ENCODE measurements at places on chromosomes 6 and 20. TPM values are rescaled to one million over a fixed set of nuclear protein-coding genes. Genes with fewer than 3 reads are reported as not detected.

- H3K27ac ChIP-seq, result no peak overlapping the region
- peak; percentile 64 for DNase-seq
- H3K4me1 ChIP-seq, result peaks cover 24% of the 10 kb centered on the region
- no peaks in the 10 kb centered on the region for H3K27me3 ChIP-seq
Observed at GRCh38 chr6:168035661-168036545, 38.4 kb downstream of the KIF25 start.

DNA sequence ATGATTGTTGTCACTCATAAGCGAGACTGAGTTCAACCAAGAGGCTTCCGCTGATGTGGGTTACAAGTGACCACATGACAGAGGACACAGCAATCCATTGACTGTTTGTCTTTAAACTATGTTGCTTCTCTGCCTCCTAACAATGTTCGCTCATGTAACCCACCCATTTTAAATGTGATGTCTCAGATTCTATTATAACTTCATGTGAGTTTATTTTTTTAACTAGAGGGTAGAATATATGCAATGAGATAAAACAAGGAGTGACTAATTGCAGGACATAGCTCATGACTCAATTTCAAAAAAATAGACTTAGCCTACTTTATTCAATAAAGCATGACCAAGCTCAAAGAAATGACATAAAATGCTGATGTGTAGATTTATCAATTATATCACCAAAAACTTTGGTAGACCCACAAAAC, 119.2 kb upstream of the SASH1 start:
- H3K36me3 ChIP-seq, result no peaks in the 10 kb centered on the region
- DNase-seq, result peak; percentile 83
- H3K27ac ChIP-seq, result peak overlapping the region; percentile 40
- no peaks in the 10 kb centered on the region for H3K27me3 ChIP-seq
- peaks cover 22% of the 10 kb centered on the region for H3K4me1 ChIP-seq
- no peak overlapping the region for H3K4me3 ChIP-seq

GRCh38 chr6:136067731-136068341, 182.3 kb downstream of the MTFR2 start:
- peak; percentile 24 for DNase-seq
- H3K27ac ChIP-seq, result peak overlapping the region; percentile 45
- no peaks in the 10 kb centered on the region for H3K36me3 ChIP-seq
- no peaks in the 10 kb centered on the region for H3K27me3 ChIP-seq

DNA sequence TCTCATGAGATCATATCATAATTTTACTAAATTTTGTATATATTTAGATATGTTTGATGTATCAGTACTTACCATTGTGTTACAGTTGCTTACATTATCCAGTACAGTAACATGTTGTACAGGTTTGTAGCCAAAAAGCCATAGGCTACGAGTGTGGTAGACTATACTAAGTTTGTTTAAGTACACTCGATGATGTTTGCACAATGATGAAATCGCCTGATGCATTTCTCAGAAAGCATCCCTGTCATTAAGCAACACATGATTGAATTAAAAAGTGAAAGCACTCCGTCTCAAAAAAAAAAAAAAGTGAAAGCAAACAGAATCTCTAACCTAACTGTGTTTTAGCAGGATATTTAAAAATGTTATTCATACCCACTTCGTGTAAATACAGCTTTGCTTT, 104.9 kb upstream of the TFAP2D start:
- H3K4me1 ChIP-seq, result no peaks in the 10 kb centered on the region
- DNase-seq, result no peak
- no peaks in the 10 kb centered on the region for H3K27me3 ChIP-seq

- no peaks in the 10 kb centered on the region for H3K36me3 ChIP-seq
- peak; percentile 60 for DNase-seq
- peaks cover 56% of the 10 kb centered on the region for H3K4me1 ChIP-seq
Observed at GRCh38 chr6:44650947-44651346, 263.4 kb downstream of the CDC5L start.

- no peaks in the 10 kb centered on the region for H3K27me3 ChIP-seq
- H3K4me1 ChIP-seq, result peaks cover 45% of the 10 kb centered on the region
- no peaks in the 10 kb centered on the region for H3K36me3 ChIP-seq
- peak; percentile 94 for DNase-seq
- no peak overlapping the region for H3K4me3 ChIP-seq
Observed at GRCh38 chr6:9523462-9523861, 891.4 kb downstream of the TFAP2A start.

DNA sequence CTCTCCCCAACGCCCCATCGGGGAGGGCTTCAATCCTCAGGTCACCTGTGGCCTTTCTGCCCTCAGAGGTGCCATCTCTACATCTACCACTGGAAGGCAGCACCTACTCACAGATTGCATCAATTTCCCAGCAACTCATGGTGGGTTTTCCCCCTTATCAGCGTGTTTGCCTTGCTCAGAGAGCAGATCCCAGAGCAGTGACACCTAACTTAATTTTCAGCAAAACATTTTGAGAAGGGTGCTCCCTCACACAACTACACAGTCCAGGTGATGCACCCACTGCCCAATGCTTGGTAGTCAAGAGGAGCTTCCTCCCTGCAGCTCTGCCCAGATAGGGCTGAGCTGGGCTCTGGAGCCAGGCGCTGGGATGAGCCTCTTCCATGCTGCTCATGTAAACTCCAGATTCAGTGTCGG, 48.2 kb downstream of the PLG start:
- peaks cover 3% of the 10 kb centered on the region for H3K27me3 ChIP-seq
- no peak overlapping the region for H3K27ac ChIP-seq
- no peaks in the 10 kb centered on the region for H3K36me3 ChIP-seq
- H3K4me3 ChIP-seq, result no peak overlapping the region

- H3K4me1 ChIP-seq, result peaks cover 32% of the 10 kb centered on the region
- H3K27me3 ChIP-seq, result no peaks in the 10 kb centered on the region
- no peak overlapping the region for H3K4me3 ChIP-seq
Observed at GRCh38 chr6:35028781-35029769, 112.1 kb downstream of the TCP11 start.

GRCh38 chr20:37890643-37891042, 12.3 kb upstream of the VSTM2L start:
- no peaks in the 10 kb centered on the region for H3K36me3 ChIP-seq
- no peak overlapping the region for H3K27ac ChIP-seq
- H3K27me3 ChIP-seq, result no peaks in the 10 kb centered on the region
- no peak for DNase-seq
- H3K4me1 ChIP-seq, result no peaks in the 10 kb centered on the region
- no peak overlapping the region for H3K4me3 ChIP-seq

DNA sequence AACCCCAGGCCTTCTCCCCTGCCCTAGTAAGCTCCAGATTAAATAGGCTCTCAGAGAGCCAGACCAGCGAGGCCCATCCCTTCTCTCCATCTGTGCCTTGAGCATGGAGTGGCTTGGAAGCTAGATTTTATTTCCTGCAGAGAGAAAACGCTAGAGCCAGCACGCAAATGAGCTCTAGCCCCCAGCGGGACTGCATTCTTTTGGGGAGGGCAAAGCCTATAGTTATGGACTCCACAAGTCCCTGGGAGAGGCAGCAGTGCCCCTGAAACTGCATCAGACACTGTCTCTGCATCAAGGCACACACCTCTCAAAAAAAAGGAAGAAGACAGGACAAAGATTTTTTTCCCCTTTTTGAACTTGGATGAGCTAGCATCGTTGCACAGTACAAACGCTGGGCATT, 15.8 kb downstream of the FOXF2 start:
- no peaks in the 10 kb centered on the region for H3K4me1 ChIP-seq
- H3K27ac ChIP-seq, result no peak overlapping the region
- H3K4me3 ChIP-seq, result no peak overlapping the region
- no peaks in the 10 kb centered on the region for H3K27me3 ChIP-seq
- no peaks in the 10 kb centered on the region for H3K36me3 ChIP-seq

- H3K36me3 ChIP-seq, result no peaks in the 10 kb centered on the region
- DNase-seq, result peak; percentile 54
- no peak overlapping the region for H3K4me3 ChIP-seq
- peaks cover 14% of the 10 kb centered on the region for H3K4me1 ChIP-seq
- H3K27ac ChIP-seq, result no peak overlapping the region
Observed at GRCh38 chr6:127855542-127856159, 45.2 kb downstream of the THEMIS start.

- H3K36me3 ChIP-seq, result no peaks in the 10 kb centered on the region
- H3K27me3 ChIP-seq, result no peaks in the 10 kb centered on the region
Observed at GRCh38 chr20:62646851-62647520, 4.7 kb downstream of the SLCO4A1 start.

Gene PKHD1
- not detected for total RNA-seq

Gene BLTP3A
- total RNA-seq, result 4.9 TPM

Gene HLA-DOA
- total RNA-seq, result not detected

Gene C6orf58
- total RNA-seq, result not detected

Gene VSTM2L
- total RNA-seq, result 9.2 TPM

Gene MTCH1
- 473 TPM for total RNA-seq

Gene F13A1
- not detected for total RNA-seq

Gene SLC2A10
- 48.0 TPM for total RNA-seq

Gene MACROD2
- total RNA-seq, result 3.3 TPM

Gene SLC13A3
- 0.89 TPM for total RNA-seq

Gene PROCR
- total RNA-seq, result 44.3 TPM

Gene ZNF165
- total RNA-seq, result 0.86 TPM

Gene IGF2R
- total RNA-seq, result 30.9 TPM
